ENCODE measurements at places on chromosomes 13 and 19. TPM values are rescaled to one million over a fixed set of nuclear protein-coding genes. Genes with fewer than 3 reads are reported as not detected.

FAM83E gene
- 6.8 TPM for total RNA-seq

SERTM1 gene
- not detected for total RNA-seq

GDF15 gene
- 425 TPM for total RNA-seq

SLC7A10 gene
- 0.25 TPM for total RNA-seq

CCNA1 gene
- not detected for total RNA-seq

PDX1 gene
- total RNA-seq, result 1.7 TPM

OVOL3 gene
- total RNA-seq, result not detected

MIDN gene
- total RNA-seq, result 146 TPM

CLIP3 gene
- 1.5 TPM for total RNA-seq

NR2F6 gene
- total RNA-seq, result 88.0 TPM

NLRP5 gene
- total RNA-seq, result 0.30 TPM

ATP13A1 gene
- 73.7 TPM for total RNA-seq

DHRS12 gene
- total RNA-seq, result 3.9 TPM

ZNF570 gene
- not detected for total RNA-seq

S1PR2 gene
- 6.1 TPM for total RNA-seq

LGALS7 gene
- total RNA-seq, result not detected

LYL1 gene
- 2.6 TPM for total RNA-seq

SPACA4 gene
- not detected for total RNA-seq

CYP4F2 gene
- 1.1 TPM for total RNA-seq

STOML3 gene
- total RNA-seq, result not detected

IZUMO2 gene
- not detected for total RNA-seq

LSR gene
- 211 TPM for total RNA-seq

ZGLP1 gene
- 5.0 TPM for total RNA-seq

ERICH6B gene
- not detected for total RNA-seq

RNF225 gene
- 1.2 TPM for total RNA-seq

ZNF256 gene
- total RNA-seq, result not detected

RUBCNL gene
- total RNA-seq, result 0.42 TPM

TRAPPC5 gene
- 101 TPM for total RNA-seq

TEX101 gene
- total RNA-seq, result not detected

HIPK4 gene
- 0.74 TPM for total RNA-seq

CALR3 gene
- not detected for total RNA-seq

ZNF221 gene
- total RNA-seq, result 2.5 TPM

ZNF723 gene
- not detected for total RNA-seq

MAG gene
- total RNA-seq, result 0.17 TPM

ZNF534 gene
- total RNA-seq, result not detected

CYP4F8 gene
- not detected for total RNA-seq

LTBP4 gene
- 310 TPM for total RNA-seq
